Spinal cord (tissue), 10 donors: ENCODE measurements at places on chromosomes 7 and 10. TPM values are rescaled to one million over a fixed set of nuclear protein-coding genes. Genes with fewer than 3 reads are reported as not detected.

Gene RBAK
- 16.2 TPM for polyA plus RNA-seq

Gene STEAP2
- polyA plus RNA-seq: 8.3 TPM

Gene SLC13A4
- polyA plus RNA-seq: 161 TPM

Gene SLF2
- 34.5 TPM for polyA plus RNA-seq

Gene IL15RA
- 0.81 TPM for polyA plus RNA-seq

Gene LRRC61
- polyA plus RNA-seq: 33.6 TPM
